T-helper 17 cell (primary cell): ENCODE measurements at places on chromosomes 2 and 18.

- no peak for DNase-seq
Measured at GRCh38 chr2:230840301-230840700, 24.4 kb upstream of the ITM2C start.

DNA sequence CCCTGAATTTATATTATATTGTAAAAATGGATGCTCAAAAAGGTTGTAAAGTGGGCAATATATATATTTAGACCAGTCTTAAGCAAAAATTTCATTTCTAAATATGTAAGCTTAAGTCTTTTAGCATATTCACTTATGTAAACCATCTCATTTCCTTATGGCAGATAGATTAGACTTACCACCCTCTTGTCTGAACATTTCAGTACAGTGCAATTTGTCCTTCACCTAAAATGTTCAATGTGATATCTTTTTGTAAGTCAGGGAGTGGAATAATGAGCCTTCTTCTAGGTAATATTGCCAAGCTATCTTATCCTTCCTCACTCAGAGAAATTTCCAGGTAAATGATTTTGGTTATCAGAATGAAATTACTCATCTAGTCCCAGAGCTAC, 92.3 kb downstream of the KLF7 start:
- DNase-seq = no peak

- no peak for DNase-seq
Measured at GRCh38 chr2:227006189-227006897, 157.7 kb downstream of the COL4A4 start.

- DNase-seq = no peak
Measured at GRCh38 chr2:72156872-72157271, 9.2 kb upstream of the CYP26B1 start.

GRCh38 chr2:66495788-66496640, 61.1 kb downstream of the MEIS1 start:
- no peak for DNase-seq

DNA sequence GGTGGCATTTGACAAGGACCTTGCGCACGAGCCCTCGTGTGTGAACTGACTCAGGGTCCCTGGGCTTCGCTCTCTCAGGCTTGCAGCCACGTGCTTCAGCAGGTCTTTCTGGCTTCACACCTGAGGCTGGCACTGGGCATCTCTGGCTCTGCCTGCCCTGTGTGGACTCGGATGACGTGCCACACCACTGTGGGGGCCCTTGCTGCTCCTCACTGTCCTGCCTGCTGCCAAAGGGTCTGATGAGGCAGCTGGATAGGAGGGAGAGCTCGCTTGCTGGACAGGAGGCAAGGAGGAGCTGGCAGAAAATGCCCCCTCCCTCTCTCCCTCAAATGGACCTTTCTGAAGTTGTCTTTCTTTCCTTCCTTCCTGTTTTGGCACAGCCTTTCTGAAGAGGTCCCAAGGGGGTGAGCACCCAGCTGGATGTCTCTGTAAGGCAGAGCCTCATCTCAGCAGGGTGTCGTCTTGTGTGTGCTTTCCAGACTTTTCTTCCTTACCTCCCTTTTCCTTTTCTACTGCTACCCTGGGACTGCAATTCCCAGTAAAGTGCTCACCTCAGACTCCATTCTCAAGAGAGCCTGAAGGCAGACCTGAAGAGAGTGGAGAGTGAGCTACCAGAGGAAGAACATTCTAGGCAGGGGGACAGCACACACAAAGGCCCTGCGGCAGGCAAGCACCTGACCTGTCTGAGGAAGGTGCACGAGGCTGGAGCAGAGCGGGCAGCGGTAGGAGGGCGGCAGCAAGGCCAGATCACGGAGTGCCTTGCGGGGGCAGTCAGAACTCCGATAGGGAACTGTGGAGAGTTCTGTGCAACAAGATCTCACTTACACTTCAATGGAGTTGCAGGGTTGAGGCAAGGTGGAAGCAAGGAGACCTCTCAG, 5.3 kb downstream of the PER2 start:
- DNase-seq = no peak
